ENCODE measurements at places on chromosomes 5 and 9.

DNA sequence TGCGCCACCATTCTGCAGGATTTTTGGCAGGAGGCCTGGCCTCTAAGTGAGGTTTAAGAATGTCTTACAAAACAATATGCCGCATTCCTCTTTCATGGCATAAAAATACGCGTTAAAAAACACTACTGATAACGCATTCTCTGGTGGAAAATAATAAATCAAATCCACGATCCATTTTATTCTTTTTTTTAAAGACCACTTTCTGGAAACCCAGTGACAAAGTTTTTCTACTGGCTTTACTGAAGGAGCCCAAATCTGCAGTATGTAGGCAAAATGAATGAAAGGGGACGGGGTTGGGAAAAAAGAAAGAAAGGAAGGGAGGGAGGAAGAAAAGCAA lies 2.0 kb downstream of the SV2C start:
- DNase-seq, result no peak

- no peak for DNase-seq
Observed at GRCh38 chr9:126630458-126631237, 16.9 kb downstream of the LMX1B start.

DNA sequence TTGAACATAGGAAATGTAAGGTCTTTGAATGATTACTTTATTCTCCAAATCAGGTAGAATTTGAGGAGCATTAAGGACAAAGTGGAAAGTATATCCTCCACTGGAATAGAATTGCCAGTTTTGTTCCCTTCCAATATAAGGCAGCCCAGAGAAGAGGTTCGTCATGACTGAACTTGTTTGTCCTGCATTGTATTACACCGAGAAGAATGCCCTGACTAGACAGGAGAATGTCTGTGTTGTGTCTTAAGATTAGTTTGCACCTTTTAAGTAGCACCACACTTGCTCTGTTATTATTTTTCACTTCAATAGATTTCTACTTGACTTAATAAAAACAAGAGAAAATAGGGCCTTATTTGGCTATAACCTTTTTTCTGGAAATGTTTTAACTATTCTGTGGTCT lies 586.2 kb upstream of the PTGER4 start:
- no peak for DNase-seq

- DNase-seq, result no peak
Observed at GRCh38 chr5:173463207-173463606, 135.0 kb upstream of the STC2 start.

DNA sequence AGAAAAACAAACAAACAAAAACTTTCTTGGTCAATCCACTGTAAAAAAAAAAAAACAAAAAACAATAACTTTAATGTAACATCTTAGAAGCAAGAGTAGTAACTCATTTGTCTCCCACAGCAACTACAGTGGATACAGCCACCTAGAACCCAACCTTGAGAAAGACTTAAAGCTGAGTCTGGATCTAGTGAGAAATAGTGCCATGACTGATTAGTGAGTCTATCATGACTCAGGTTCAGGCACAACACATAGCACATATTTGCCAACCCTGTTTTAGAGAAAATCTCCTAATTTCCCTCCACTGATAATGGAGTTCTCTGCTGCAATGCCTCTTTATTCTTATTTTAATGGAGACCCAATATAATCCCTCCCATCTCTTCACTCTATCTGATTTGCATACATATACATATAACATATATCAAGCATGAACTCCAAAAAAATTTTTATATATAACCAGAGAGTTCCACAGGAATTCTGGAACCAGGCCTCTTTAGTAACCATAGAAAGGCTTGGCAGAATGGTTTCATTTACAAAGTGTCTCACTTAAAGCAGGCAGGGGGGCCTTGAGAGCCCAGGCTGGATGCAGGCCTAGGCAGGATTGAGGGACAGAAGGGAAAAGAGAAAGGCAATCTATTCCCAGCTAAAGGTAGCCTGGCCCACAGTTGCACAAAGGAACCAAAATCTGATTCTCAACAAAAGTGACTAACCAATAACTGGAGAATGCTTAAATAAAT lies 11.9 kb upstream of the NR4A3 start:
- DNase-seq, result no peak

GRCh38 chr9:36749461-36749860 lies 176.8 kb downstream of the MELK start:
- no peak for DNase-seq

DNA sequence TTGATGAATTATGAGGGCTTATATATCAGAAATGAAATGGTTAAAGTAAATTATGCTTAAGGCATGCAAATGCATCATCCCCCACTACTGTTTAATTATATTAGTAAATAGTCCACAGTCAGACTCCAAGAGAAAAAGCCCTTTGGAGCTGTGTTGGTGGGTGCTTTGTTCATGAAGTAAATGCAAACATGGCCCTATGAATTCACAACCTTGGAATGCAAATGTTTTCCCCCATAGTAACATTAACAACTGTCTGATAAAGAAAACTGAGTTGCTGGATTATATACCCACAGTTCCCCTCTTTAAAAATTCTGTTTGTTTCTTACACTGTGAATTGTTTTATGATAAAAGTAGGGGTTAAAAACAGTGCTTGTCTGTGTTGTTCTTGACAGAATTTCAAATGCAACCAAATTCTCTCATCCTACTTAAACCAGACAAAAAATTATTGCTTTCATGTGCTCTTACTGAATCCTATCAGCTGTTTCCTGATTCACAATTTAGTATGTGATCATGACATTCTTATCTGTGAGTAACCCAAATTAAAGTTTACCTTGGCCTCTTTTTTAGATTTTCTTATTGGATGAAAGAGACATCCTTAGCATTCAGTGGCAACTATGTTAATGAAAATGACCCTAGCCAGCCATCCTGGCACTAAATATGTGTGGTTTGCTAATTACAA lies 48.5 kb upstream of the SNCAIP start:
- no peak for DNase-seq

- DNase-seq, result no peak
Observed at GRCh38 chr9:132372177-132373095, 17.6 kb upstream of the SETX start.

GRCh38 chr9:132638240-132638639 lies 31.5 kb downstream of the DDX31 start:
- no peak for DNase-seq

GRCh38 chr9:86901511-86901910 lies 45.8 kb downstream of the GAS1 start:
- DNase-seq, result no peak

- DNase-seq, result no peak
Observed at GRCh38 chr9:101618698-101619097, 23.9 kb upstream of the PPP3R2 start.

GRCh38 chr9:123861086-123861755 lies 68.7 kb downstream of the DENND1A start:
- DNase-seq, result no peak

- no peak for DNase-seq
Observed at GRCh38 chr9:92638621-92639101, 31.3 kb downstream of the IPPK start.

DNA sequence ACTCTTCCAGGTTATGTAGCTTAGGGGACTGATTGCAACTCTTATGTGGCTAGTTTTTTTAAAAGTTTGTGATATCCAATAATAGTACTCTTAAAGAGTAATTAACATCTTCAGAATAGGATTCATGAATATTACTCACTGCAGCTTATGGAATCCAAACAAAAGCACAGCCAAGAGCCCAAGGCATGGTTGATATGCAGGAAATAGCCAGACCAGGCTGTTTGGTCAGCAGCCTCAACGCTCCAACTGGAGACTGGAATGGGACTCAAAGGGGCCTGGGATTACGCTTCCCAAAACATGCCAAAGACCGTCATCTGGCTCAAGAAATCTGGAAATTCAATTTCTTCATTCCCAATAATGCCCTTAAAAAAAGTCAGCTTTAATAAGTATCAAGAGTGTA lies 268.6 kb downstream of the SEC61B start:
- DNase-seq, result no peak

DNA sequence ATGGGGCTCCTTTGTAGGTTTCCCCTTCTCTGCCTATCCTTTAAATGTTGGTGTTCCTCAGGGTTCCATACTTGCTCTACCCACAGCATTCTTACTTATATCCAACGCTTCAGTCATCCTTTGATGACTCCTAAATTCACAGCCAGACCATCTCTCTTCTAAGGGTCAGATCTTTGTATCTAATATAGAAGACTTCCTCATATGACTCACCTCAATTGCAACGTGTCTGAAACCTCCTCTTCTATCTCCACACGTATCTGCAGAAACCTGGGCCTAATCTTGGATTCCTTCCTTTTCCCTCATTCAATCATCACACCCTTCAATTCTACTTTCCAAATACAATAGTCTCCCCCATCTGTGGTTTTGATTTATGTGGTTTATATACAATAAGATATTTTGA lies 68.3 kb downstream of the HMGCR start:
- no peak for DNase-seq

GRCh38 chr5:124980163-124980941 lies 233.9 kb upstream of the ZNF608 start:
- DNase-seq, result no peak

GRCh38 chr5:67123819-67124218 lies 72.8 kb downstream of the CD180 start:
- no peak for DNase-seq

GRCh38 chr5:54521856-54522479 lies 4.4 kb downstream of the SNX18 start:
- no peak for DNase-seq

GRCh38 chr5:50365426-50366251 lies 75.4 kb downstream of the EMB start:
- DNase-seq, result no peak

DNA sequence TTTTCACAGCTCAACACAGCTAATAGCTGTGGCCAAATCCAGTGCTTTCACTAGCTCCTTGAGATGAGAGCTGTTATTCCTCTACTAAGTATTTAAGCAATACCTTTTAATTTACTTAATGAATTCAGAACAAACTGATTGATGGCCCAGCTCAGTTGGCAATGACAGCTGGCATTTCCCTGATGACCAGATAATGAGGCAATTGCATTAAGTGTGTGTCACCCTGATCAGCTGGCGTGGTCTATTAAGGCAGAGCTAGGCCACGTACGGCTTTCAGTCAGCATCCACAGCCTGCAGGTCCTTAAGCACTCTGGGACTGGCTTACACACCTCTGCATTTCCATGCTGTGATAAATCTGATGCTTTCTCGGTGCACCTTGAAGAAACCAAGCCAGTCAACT lies 34.4 kb downstream of the TTLL11 start:
- DNase-seq, result no peak

GRCh38 chr9:70110194-70111041 lies 66.8 kb downstream of the MAMDC2 start:
- no peak for DNase-seq

DNA sequence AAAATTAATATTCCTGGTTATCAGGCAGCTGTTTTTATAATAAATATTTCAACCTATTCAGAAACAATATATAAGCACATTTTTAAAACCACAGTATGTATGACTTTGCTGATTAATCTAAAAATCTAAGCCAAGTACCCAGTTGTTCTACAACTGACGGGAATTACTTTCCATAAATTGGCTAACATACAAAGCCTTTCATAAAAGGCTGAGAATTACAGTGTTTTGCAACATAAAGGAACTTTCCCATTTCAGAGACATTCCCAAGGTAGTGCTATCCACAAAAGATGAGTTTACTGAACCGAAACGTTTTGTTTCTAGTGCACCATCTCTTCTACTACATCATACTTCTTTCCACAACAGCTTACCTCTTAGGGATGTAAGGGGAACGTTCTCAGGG lies 7.2 kb downstream of the RNF145 start:
- DNase-seq, result no peak

DNA sequence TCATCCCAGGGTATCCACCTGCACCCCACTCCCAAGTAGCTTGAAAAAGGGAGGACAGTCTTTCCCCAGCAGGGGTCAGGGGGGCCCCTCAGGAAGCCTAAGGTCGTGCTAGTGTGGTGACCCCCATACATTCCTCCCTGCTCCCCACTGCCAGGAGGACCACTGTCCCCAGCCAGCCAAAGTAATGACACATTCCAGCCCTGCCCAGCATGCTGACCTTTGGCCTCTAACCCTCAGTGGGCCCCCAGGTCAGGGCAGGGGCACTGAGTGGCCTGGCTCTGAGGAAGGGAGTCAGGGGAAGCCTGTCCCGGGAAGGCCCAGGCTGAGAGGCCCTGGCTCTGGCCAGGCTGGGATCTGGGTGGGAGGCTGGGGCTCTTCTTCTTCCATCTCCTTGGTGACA lies 8.8 kb downstream of the CPLX2 start:
- no peak for DNase-seq

GRCh38 chr9:92769990-92770359 lies 5.3 kb upstream of the BICD2 start:
- no peak for DNase-seq

DNA sequence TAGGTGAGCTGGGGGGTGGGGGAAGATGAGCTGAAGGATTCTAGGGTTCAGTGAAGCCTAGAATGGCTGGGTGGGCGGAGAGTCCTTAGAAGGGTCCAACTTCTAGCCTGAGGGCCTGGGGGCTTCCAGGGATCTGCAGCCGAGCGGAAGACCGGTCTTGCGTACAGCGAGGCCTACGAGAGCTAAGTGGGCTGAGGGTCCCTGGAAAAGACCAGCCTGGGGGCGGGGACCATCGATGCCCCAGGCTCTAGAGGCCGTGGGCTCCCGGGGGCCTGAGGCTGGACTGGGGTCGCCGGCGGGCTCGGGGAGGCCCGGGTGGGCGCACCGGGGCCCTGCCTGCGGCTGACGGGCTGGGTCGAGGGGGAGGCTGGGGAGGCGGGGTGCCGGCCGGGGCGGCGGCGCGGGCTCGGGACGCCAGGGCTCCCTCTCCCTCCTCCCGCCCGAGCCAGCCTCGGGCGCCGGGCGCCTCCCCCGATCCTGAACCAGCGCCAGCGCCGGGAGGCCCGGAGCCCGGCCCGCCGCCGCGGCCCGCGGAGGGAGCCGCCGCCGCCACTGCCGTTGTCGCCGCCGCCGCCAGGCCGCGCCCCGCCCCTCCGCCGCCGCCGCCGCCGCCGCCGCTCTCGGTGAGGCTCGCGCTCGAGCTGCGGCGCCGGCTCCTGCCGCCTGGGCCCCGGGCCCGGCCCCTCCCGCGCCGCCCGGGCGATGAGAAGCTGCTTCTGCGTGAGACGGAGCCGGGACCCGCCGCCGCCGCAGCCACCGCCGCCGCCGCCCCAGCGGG lies at the start of gene MVB12B:
Gene MVB12B, plus strand, starts transcription at position 602 of the 778 bp plus-strand sequence. Its CDS starts 101 bp downstream, at position 703.
- DNase-seq, result peak; percentile 36

GRCh38 chr5:152650413-152650812 lies 245.3 kb upstream of the NMUR2 start:
- no peak for DNase-seq

DNA sequence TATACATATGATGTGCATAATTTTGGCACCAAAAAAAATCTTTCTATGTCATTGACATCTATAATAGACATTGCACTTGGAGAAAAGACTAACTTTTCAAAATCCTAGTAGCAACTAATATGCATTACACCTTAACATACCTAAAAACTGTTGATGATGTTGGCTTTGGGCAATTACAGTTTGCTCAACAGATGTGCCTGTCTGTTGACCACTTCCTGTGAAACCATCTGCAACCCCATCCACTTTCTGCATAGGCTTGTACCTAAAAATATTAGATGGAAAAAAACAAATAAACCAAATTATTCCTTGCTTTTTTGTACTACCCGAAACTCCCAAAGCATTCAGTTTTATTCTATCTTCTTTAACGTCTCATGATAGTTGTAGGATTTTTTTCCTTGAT lies 248.6 kb downstream of the RFX3 start:
- no peak for DNase-seq

- DNase-seq, result peak; percentile 17
Observed at GRCh38 chr5:54944364-54944763, 41.0 kb downstream of the ESM1 start.

Measured in activated CD4-positive, alpha-beta T cell treated with anti-CD3 and anti-CD28 coated beads, Interleukin-2, amount 50 U/mL, for 48 hours (primary cell).